ENCODE measurements at places on chromosomes 2 and 18.

GRCh38 chr2:202909394-202910192 lies 1.9 kb downstream of the WDR12 start:
- DNase-seq: no peak

GRCh38 chr2:30645081-30645744 lies 162.0 kb downstream of the CAPN13 start:
- DNase-seq: no peak

DNA sequence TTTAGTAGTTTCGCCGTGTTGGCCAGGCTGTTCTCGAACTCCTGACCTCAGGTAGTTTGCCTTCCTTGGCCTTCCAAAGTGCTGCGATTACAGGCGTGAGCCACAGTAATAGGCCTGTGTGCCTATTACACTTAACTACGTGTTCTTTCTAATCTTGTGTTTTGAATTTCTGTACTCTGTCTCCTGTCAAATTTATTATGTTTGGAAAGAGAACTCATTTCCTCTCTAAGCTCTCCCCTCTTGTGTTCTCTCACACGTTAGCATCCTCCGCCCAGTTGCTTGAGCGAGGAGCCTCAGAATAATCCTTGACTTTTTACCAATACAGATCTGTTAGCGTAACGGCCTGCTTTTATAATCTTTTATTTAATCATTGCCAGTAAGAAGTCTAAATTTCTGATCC lies 3.7 kb downstream of the ATG16L1 start:
- DNase-seq: no peak

DNA sequence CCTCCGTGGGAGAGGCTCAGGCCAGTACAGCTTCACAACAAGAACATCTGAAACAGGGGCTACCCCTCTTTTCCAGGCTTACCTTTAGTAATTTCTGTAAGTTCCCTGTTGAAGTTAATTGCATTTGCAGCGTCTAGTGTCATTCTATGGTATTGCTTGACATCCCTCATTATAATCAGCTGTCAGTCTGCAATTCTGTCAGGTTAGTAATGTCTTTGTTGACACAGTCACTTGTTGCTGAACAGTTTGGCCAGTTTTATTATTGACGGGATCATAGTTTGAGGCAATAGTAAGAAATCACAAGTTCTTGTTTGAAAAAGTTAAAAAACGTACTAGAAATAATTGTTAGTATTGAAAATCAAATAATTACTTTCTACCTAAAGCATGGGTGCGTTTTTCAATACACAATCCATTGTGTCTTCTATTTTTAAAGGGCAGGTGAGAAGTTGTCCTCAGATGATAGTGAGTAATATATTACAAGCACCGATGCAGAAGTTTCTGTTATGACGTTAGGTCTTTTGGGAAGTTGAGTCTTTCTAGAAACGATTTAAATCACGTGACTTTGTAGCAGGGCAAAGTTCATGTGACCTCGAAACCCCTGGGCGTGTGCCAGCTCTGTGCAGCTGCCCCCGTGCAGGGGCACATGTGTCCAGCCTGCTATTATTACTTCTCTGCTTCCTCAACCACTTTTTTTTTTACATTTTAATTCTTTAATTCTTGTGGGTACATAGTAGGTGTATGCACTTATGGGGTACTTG lies 49.5 kb upstream of the MBP start:
- no peak for DNase-seq

DNA sequence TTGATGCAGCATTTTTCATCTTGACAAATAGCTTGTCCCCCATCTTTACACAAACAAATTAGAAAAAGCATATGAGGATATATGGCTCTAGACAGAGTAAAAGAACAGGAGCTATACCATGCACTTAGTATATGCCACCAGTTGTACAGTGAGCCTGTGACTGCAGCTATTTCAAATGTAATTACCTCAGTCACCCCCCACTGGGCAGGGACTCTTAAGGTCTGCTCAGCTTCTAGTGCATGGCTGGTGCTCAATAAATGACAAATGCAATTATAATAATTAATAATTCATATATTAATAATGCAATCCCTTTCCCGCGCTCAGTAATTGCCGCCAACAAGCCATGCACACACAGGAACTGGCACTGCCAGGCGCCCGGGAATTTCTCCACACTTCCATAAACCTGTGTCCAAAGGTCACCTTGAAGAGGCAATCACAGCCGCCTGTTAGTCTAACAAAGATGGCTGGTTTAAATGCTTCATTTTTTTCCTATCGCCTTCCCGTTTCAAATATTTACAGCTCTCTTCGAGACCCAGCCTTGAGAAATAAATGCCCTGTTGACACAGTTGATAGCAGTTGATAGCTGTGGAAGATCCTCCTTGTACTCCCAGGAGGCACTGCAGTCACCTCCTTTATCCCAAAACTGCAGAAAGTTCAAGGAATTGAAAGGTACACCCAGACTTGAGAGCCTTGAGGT lies 156.6 kb downstream of the INO80D start:
- DNase-seq: peak; percentile 79

- peak; percentile 6 for DNase-seq
Measured at GRCh38 chr2:121017396-121017795, 267.6 kb downstream of the TFCP2L1 start.

DNA sequence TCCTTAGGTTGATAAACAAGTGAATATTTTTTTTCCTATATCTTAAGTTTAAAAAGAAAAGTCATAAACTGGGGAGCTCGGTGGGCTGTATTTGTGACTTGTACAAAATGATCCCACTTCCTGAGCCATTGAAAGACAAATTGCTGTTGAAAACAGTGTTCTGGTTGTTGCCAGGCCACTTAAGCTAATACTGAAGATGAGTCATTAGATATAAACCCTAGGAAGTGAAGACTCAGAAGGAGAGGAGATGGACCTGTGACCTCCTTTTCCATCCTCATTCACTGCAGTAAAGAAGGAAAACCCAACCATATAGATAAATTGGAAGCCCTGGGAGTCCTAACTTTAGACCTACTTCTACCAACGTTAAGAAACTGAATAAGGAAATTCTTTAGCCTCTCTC lies 46.2 kb upstream of the SERPINE2 start:
- DNase-seq: no peak

- DNase-seq: no peak
Measured at GRCh38 chr2:177242121-177242987, 22.2 kb downstream of the NFE2L2 start.

- peak; percentile 33 for DNase-seq
Measured at GRCh38 chr2:232887171-232887850, 17.2 kb downstream of the SNORC start.

- no peak for DNase-seq
Measured at GRCh38 chr2:227536445-227536844, 62.2 kb upstream of the SCYGR2 start.

DNA sequence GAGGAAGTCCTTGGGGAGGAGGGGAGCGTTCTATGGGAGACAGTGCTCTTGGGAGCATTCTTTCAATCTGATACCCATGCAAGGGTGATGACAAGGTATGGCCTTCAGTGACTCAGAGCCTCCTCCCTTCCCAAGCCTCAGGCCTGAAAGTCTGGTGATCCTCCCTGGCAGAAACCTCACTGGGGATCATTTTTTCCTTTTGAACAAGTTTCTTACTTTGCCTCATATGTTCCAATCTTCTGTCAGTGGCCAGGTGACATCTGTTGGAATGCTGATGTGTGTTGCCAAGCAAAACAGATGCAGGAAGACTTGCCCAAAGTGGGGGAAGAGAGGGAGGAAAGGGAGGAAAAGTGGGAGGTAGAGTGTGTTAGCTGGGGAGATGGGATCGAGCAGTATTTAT lies 224.8 kb downstream of the NEDD4L start:
- no peak for DNase-seq

DNA sequence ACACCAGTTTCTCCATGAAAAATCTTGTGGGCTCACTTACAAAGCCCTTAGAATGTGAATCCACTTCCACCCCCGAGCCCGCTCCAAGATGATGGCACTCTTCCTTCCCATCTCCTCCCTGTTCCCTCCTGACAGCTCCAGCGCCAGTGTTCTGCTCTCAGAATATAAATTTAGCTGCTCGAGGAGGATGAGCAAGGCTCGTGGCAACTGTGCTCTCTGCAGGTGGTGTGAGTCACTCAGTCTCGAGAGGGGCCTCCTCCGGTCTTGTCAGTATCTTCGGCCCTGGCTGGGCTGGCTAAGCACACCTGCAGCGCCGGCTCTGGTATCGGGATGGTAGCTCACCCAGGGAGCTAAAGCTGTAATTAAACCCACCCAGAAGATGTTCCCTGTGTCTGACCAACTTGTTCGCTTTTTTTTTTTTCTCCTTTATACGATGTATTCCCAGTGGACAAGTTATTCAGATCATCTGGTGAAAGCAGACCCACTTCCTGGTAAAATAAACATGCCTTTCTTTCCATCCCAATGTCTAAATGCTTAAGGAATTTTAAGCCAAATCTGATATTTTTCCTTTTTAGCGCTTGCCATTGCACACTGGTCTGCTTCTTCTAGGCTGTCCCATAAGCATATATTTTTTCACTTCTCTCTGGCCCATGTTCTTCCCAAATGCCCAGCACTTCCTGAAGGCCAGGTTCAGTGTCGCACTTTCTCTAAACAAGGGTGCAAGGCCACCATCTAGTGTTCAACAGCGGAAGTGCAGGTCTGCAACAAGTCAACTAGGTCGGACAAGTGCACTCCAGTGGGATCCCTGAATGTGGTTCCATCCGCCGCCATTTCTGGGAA lies 31.4 kb upstream of the YPEL5 start:
- peak; percentile 78 for DNase-seq

DNA sequence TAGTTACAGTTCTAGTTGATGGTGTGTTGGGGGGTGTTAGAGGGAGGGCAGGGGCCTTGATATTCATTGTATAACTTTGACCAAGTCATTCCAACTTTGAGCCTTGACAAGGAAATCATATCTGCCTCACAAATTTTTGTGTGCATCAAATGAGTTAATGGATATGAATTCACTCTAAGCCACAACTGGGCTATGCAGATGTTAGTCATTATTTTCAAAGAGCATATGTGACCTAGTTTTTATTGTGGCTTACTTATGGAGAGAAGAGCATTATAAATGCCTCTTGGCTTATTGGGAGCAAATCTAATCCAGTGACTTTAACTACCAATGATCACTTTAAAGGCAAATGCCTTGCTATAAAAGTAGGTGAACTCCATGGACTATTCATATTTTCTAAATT lies 250.2 kb downstream of the LPIN1 start:
- DNase-seq: no peak

- DNase-seq: no peak
Measured at GRCh38 chr2:236674646-236675045, 105.0 kb downstream of the ACKR3 start.

- no peak for DNase-seq
Measured at GRCh38 chr2:225463449-225463848, 63.9 kb downstream of the NYAP2 start.

DNA sequence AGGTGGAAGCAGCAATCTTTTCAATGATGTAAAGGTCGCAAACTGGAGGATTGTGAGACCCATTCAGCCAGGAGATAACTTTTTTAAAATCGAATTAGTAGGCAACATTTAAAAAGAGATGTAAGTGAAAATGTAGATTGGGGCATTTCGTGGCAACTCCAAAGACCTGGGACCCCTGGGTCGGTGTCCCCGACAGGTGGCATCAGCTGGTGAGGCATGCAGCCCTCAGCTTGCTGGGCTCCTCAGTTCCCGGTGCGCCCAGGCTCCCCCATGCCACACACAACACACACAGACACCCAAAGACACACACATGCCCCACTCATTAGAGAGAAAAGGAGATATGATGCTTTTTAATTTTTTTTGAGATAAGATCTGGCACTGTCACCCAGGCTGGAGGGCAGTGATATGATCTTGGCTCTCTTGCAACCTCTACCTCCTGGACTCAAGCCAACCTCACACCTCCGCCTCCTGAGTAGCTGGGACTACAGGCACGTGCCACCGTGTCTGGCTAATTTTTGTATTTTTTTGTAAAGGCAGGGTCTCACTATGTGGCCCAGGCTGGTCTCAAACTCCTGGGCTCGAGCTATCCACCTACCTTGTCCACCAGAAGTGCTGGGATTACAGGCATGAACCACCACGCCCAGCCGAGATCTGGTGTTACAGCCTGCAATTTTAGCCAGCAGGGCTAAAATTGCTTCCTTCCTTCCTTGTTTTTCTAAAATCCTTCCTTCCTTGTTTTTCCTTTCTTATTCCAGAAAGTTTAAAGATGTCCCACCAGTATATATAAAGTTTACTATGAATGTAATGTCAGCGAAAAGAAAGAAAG lies 122.6 kb upstream of the EPAS1 start:
- no peak for DNase-seq

GRCh38 chr2:6977113-6977741 lies 60.0 kb downstream of the RNF144A start:
- no peak for DNase-seq

DNA sequence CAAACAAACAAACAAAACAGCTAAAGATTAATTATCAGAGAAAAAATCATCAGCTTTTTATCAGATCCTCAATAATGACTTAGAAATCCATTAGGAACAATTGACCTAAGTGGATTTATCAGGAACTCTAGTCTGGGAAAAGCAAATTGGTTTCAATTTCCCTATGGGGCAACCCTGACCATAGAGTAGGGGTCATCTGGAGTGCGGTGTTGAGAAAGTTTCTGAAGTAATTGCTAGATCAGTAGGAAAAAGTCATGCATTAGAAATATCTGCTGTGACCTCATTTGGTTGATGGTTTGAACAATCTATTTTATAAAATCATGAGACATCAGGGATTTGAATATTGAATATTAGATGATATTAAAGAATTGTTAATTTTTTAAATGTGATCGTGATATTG lies 507.9 kb downstream of the TXNL1 start:
- DNase-seq: no peak

DNA sequence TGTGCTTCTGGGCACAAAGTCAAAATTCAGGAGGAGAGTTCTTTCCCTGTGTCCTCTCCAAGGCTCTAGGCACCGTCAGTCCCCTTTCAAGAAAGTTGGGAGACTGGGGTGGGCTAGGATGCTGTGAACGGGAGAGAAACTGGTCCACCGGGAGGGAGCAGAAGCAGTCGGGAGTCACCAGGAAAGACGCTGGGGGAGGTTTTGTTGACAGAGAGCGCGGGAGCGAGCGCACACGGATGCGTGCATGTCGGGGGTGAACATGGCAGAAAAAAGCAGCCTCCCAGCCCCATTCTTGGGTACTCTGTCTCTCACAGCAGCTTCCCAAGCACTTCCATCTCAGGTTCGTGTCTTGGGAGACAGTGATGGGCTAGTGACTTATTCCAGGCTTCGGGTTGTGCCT lies 97.1 kb upstream of the PXDN start:
- no peak for DNase-seq

DNA sequence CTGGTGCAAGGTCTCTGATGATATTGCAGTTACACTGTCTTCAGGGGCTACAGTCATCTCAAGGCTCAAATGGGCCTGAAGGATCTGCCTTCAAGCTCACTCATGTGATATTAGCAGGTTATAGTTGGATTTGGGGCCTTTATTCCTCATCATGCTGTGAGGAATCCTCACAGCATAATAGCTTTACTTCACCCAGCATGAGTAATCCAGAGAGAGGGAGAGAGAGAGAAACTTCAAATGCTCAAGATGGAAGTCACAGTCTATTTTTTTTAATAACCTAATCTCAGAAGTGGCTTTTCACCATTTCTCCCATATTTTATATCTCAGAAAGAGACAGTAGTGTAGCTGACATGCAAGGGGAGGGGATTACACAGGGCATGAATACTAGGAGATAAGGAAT lies 658.7 kb downstream of the EPHA4 start:
- no peak for DNase-seq
